ENCODE measurements at places on chromosomes 1 and 21.

- no peak for DNase-seq
Observed at GRCh38 chr1:33353531-33353930, 32.6 kb upstream of the A3GALT2 start.

- no peak for DNase-seq
Observed at GRCh38 chr1:6444377-6444776, 19.8 kb downstream of the ESPN start.

GRCh38 chr1:193856261-193856660 lies 669.8 kb upstream of the B3GALT2 start:
- no peak for DNase-seq

GRCh38 chr1:93967306-93967705 lies 58.1 kb upstream of the GCLM start:
- no peak for DNase-seq

GRCh38 chr1:167114725-167115124 lies 20.9 kb downstream of the STYXL2 start:
- no peak for DNase-seq

Data from esophagus squamous epithelium (tissue), 5 donors.